Activated CD4-positive, alpha-beta T cell treated with anti-CD3 and anti-CD28 coated beads, Interleukin-2, amount 10 ng/mL, durations not matched to agents 7 days and 5 days (primary cell): ENCODE measurements at places on chromosomes 7 and 10.

DNA sequence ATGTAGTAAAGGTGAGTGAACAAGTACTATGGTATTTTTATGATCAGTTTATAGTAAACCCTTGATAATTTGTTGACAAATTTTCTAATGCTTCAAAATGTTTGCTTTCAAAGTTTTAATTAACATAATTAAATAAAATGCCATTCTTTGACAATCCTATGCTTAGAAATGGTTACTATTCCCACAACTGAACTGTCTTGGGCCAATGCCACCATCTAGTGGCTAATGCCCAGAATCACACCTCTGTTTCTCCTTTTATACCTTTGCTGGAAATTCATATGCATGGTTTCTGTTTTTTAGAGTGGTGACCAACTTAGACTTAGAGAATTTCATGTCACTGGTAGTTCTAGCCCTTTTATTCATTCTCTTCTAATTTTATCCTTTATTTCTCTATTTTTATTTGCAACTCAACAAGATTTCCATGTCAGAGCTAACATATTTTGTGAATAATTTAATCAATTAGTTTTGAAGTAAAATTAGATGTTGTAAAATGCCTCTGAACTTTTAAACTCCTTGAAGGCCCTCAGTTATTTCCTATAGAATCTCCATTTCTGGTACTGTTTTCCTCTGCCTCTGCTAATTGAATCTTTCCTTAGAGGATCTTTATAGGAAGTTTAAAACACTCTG lies 31.1 kb downstream of the PCGF5 start:
- peak; percentile 65 for DNase-seq
- H3K36me3 ChIP-seq: peaks cover 53% of the 10 kb centered on the region
- no peak overlapping the region for H3K27ac ChIP-seq
- peaks cover 10% of the 10 kb centered on the region for H3K4me1 ChIP-seq

- no peaks in the 10 kb centered on the region for H3K36me3 ChIP-seq
- H3K4me1 ChIP-seq: no peaks in the 10 kb centered on the region
- DNase-seq: no peak
- peaks cover 3% of the 10 kb centered on the region for H3K27me3 ChIP-seq
These were observed 142.4 kb downstream of the C1GALT1 start for GRCh38 chr7:7324698-7325097.

- no peak for DNase-seq
- H3K4me3 ChIP-seq: no peak overlapping the region
- no peaks in the 10 kb centered on the region for H3K36me3 ChIP-seq
- H3K27me3 ChIP-seq: no peaks in the 10 kb centered on the region
These were observed 560.9 kb downstream of the DNAJB6 start for GRCh38 chr7:157897681-157898080.

DNA sequence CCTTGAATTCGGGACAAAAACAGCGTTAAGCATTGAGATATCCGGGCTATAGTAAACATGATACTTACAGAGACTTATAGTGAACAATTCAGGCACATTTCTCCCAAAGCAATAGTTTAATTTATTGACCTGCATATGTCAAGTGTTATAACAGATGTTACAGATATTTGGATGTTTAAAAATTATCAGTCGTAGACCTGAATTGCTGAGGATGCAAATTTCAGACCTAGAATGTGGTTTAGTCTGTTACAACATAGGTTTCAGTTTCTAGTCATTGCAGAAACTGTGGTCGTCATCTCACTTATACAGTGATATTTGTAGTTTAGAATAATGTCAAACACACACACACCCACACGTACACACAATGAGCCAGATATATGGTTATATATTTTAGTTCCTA lies 85.2 kb downstream of the VTI1A start:
- H3K27ac ChIP-seq: no peak overlapping the region
- H3K4me3 ChIP-seq: peak overlapping the region; percentile 30
- peak; percentile 16 for DNase-seq
- H3K36me3 ChIP-seq: peaks cover 15% of the 10 kb centered on the region
- H3K27me3 ChIP-seq: no peaks in the 10 kb centered on the region
- H3K4me1 ChIP-seq: peaks cover 26% of the 10 kb centered on the region

DNA sequence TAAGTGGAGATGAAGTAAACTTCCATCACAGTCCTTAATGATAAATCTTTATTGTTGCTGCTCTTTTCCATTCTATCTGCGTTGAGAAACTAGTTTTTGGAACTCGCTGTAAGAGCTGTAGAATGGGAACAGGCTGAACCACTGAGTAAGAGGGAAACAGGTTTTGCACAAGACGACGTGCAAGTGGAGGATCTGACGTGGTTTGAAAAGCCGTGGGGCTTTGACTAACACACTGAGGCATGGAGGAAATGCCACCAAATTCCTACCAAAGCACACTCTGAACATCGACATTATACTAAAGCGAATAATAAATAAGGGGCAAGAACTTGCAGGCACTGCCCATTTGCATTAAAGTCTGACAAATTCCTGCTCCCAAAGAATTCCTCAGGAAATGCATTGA lies 160.6 kb downstream of the KLF6 start:
- DNase-seq: no peak
- peaks cover 17% of the 10 kb centered on the region for H3K4me1 ChIP-seq
- H3K4me3 ChIP-seq: no peak overlapping the region

- peaks cover 2% of the 10 kb centered on the region for H3K4me1 ChIP-seq
- no peak for DNase-seq
- no peak overlapping the region for H3K4me3 ChIP-seq
- no peaks in the 10 kb centered on the region for H3K27me3 ChIP-seq
These were observed 10.4 kb downstream of the YKT6 start for GRCh38 chr7:44211126-44211675.
